CD8-positive, alpha-beta T cell (primary cell): ENCODE measurements at places on chromosomes 4 and X.

DNA sequence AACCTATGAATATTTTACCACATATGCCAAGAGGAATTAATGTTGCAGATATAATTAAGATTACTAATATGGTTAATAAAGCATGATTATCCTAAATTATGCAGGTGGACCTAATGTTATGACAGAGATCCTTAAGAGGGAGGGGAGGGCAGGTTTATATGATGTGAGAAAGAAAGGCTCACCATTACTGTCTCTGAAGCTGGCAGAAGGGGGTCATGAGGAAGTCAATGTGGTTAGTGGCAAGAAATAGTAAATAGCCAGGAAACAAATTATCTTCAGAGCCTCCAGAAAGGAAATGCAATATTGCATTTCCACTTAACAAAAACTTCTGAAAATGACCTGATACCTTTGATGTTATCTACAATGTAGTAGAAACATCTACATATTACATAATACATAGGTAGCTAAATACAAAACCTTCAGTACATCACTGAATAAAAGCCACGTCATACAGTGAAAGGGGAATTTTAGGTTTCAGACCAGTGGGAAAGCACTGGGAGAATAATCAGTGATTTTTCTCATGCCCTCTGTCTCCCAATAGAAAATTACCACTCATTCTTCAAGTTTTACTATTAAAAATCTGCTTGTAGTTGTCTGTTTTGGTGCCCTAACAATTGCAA lies 609.2 kb downstream of the SPOCK3 start:
- no peak for DNase-seq

DNA sequence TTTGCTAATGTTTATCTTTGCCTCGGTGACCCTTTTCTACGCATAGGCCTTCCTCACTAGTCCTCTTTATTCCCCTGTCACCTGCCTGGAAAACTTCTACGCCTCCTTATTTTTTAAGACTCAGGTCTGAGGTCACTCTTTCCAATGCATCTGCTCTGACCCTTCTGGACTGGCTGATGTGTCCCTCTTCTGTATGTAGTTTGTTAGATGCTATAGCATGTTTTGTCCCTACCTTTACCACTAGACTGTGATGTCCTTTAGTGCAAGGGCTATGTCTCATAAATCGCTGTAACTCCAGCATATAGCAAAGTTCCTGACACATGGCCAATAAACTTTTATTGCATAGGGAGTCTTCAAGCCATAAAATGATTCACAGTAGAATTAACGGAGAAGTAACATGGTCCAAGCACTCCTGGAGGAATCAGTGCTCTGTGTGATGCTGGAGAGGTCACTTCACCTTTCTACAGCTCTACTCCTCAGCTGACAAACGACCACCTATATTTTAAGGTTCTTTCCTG lies 872.5 kb upstream of the SLIT2 start:
- DNase-seq = no peak

DNA sequence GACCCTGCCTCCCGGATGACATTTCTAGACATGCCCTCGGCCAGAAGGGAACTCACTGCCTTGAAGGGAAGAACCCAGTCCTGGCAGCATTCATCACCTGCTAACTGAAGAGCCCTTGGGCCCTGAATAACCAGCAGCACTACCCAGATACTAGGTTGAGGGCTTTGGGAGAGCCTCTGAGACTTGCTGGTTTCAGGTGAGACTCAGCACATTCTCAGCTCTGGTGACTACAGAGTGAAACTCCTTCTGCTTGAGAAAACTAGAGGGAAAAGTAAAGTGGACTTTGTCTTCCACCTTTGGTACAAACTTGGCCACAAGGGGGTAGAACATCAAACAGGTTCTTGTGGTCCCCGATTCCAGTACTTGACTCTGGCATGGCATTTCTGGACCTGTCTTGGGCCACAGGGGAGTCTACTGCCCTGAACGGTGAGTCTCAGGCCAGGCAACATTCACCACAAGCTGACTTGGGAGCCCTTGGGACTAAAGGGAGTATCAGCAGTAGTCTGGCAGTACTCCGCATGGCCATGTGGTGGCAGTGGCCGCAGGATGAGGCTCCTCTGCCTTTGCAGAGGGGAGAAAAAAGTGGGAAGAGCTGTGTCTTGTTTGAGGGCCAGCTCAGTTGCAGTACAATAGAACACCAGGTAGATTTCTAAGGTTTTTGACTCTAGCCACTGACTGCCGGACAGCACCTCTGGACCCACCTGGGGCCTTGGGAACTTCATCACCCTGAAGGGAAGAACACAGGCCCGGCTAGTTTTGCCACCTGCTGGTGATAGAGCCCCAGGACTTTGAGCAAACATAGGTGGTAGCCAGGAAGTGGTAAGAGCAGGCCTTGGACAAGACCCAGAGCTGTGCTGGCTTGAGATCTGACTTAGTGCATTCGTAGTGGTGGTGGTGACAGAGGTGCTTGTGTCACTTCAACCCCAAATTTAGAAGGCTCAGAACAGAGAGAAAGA lies 414.8 kb downstream of the OPHN1 start:
- no peak for DNase-seq

- no peak for DNase-seq
Observed at GRCh38 chrX:132651421-132652086, 162.7 kb upstream of the MBNL3 start.

DNA sequence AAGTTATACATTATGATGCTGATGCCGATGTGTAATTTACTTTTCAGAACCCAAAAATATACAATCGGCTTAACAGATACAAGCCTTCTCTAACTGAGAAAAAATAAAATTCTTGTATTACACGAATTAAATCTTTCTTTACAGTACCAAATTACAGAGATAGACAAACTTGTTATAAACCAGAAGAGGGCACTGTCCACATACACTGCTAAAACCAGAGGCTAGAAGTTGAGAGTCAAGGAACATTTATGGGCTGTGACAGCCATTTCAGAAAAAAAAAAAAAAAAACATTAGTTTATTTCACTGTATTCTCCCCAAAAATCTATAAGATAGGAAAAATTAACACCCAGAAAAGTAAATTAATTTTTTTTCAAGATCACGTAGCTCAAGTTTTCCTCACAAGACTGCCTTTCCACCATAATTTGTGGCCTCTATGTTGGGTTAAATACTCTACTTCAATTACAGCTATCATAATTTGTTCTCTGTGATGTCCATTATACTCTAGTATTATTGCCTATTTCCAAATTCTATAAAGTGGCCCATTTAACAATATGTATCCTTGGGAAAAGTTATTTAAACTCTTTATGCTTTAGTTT lies 12.0 kb downstream of the EREG start:
- no peak for DNase-seq

DNA sequence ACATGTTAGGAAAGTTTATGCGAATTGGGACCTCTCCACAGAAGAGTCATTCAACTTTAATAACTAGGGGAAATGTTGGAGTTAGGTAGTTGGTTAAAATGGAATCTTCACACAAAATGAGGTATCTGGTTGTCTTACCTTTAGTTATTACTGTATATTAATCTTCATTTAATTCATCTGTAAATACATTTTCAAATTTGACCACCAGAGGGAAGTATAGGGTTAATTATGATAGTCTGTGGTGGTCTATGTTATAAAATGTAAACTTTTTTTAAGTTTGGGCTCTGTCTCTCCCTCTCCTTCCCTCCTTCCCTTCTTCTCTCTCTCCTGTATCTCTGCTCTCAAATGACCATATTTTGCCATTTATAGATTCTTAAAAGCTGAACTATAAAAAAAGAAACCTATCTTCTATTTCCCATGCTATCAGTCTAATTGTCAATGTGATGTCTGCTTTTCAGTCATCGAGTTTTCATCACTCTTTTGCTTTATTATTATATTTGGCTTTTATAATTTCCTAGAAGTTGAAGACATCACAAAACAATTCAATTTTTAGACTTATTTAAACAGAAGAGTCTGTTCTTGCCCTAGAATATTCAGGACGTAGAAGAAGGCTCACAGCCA lies 49.8 kb downstream of the TMEM144 start:
- no peak for DNase-seq

DNA sequence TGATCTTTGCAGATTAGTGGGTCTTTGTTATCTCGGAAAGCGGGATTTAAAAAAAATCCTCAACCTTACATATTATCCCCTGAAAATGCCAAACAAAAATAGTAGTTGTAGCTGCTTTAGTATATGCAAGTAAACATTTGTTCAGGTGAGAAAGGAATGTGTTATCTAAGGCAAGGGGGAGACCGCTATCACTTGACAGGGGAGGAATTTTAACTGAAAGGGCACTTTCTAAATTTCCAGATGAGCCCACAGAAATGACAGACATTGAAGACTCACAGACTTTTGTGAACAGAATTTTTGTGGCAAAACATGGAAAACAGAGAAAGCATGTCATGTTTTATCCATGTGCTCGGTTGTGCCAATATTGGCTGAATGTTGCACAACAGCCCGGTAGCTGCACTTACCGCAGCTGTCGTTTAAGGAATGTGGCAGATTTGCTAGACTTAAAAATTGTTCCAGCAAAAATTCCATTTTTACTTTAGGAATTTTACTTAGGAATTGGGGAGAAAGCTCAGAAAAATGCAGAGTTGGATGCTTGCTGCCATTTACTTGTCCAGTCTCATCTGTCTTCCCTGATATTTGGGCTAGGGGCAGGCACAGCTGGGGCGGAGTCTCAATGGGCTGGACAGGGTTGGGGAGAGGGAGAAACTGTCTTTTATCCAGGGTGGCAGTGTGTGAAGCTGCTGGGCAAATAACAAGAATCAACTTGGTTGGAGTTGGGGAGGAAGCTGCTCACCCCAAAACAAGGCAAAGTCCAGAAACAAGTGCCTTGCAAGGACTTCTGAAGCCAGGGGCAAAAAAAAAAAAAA lies 94.6 kb upstream of the RPS6KA3 start:
- no peak for DNase-seq

DNA sequence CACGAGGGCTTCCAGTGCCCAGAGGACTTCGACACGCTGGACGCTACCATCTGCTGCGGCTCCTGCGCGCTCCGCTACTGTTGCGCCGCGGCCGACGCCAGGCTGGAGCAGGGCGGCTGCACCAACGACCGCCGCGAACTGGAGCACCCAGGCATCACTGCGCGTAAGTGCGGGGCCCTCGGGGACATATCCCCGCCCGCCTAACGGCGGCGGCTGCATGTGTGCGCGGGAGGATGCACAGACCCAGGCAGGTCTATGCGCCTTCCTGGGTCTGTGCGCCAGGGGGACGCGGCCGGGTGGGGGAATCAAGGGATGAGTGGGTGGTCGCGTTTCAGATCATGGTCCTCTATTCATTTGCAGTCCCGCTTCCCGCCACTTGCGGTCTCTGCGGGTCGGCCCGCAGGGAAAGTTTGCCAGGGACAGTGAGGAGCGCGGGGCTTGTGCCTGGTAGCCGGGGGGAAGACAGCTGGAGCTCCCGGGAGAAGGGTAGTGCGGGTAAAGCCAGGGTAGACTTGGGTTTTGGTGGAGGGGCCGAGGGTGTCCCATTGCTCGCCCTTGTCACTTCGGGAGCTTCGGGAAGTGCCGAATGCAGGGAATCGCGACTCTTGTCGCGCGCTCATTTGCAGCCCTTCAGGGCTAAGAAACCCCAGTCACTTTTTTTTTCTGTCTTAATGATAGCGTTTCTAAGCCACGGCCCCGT lies 1.0 kb downstream of the SHISA3 start:
- DNase-seq = peak; percentile 10

DNA sequence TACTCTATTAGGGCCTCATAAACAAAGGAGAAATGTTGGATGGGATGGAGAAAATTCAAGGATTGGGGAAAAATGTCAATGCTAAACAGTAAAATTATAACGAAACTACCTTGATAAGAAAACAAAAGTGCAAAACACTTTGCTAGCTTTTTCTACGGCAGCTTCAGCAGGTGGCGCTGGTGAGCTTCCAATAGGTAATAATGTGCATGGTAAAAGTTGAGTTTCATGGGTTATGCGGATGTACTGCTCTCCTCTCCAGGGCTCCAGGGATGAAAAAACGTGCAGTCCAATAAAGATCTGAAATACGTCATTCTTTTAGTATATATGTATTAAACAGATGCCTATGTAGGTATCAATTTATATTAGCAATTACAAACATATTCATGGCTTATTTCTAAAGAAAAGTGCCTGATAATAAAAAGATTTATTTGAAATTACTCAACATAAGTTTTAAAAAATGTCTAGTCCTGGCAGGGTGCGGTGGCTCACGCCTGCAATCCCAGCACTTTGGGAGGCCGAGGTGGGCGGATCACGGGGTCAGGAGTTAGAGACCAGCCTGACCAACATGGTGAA lies 239.6 kb downstream of the GRXCR1 start:
- no peak for DNase-seq

GRCh38 chr4:181168011-181168805 lies 1075.0 kb upstream of the TENM3 start:
- DNase-seq = no peak

DNA sequence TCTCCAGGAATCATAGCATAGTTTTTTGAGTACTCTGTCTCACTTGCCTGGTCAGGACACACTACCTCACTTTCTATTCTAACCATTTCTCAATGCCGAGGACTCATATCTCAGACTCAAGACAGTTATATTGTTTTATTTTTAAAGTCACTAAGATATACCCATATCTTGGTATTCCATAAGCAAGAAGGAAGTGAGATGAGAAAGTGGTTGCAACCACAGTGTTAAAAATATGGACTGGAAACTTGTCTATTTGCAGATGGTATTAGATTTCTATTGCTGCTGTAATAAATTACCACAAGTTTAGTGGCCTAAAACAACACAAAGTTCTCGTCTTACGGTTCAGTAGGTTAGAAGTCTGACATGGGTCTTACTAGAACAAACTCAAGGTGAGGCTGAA lies 344.8 kb upstream of the MAGEB2 start:
- no peak for DNase-seq

- DNase-seq = no peak
Observed at GRCh38 chrX:150676221-150676620, 17.0 kb upstream of the MTMR1 start.

- no peak for DNase-seq
Observed at GRCh38 chrX:36160081-36160480, 240.5 kb downstream of the CFAP47 start.

DNA sequence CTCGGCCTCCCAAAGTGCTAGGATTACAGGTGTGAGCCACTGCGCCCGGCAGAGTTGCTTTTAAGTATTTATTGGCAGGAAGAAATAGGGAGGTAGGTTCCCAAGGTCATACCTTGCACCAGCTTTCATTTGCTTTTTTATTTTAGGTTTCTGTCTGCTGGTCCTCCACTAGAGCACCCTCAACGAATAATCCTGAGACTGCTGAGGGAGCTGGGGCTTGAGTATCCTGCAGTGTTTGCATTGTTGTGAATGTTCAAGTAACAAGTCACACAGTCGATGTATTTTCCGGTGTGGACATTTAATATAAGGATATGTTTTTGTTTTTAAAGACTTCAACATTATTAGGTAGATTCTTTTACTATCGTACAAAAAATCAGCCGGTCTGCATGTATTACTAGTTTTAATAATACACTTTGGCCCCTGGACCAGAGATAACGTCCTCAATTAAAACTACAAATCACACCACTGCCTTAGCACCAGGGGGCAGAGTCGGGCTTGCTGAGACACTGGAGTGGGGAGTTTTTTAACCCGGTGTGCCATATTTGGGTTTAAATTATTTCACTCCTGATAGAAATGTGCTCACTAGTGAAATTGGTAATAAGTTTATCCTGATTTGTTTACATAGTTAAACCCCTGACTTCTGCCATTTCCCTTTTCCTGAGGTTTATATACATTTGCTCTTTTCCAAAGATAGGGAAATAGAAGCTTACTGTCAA lies 11.6 kb downstream of the SMIM20 start:
- DNase-seq = no peak
